ENCODE measurements at places on chromosomes 12 and 14.

DNA sequence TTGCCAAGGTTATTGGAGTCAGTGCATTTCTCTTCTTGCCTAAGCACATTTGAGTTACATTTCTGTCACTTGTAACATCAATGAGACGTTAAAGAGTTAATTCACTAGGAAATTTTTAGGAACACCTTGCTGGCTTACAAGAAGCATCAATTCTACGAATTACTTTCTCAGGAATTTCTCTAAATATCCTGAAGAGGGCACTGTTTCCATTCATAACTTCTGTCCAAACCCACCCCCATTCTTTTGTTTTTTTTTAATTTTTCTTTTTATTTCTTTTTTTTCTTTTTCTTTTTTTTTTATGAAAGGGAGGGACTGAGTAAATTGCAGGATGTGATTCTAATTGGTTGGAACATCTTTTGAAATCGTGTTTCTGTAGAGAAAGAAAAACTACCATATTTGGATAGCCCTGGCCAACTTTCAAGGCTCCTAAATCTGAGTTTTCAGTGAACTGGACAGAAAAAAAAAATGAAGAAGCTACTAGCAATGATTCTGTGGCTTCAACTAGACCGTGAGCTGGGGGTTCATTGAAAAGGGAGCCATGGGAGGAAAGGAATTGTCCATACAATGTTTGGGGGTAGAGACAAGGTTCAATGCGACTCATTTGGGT, 285.3 kb downstream of the DAD1 start:
- DNase-seq, result no peak

GRCh38 chr14:36509069-36509917, 10.7 kb downstream of the NKX2-1 start:
- DNase-seq, result no peak

DNA sequence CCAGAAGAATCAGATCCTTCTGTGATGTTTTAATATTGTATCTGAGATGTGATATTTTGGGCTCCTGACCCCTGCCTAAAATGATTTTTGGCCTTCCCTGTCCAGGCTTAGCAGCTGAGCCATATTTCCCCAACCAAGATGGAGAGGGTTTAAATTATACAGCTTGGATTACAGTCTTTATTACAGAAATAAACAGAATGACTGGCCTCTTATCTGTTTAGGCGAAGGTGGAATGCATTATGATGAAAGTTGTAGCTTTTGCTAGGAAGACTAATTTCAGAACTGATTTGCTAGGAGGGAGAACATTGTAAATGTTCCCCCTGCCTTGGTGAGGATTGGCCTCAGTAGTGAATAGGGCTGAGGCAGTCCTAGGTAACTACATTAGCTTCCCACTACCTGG, 23.3 kb downstream of the BMAL2 start:
- no peak for DNase-seq

DNA sequence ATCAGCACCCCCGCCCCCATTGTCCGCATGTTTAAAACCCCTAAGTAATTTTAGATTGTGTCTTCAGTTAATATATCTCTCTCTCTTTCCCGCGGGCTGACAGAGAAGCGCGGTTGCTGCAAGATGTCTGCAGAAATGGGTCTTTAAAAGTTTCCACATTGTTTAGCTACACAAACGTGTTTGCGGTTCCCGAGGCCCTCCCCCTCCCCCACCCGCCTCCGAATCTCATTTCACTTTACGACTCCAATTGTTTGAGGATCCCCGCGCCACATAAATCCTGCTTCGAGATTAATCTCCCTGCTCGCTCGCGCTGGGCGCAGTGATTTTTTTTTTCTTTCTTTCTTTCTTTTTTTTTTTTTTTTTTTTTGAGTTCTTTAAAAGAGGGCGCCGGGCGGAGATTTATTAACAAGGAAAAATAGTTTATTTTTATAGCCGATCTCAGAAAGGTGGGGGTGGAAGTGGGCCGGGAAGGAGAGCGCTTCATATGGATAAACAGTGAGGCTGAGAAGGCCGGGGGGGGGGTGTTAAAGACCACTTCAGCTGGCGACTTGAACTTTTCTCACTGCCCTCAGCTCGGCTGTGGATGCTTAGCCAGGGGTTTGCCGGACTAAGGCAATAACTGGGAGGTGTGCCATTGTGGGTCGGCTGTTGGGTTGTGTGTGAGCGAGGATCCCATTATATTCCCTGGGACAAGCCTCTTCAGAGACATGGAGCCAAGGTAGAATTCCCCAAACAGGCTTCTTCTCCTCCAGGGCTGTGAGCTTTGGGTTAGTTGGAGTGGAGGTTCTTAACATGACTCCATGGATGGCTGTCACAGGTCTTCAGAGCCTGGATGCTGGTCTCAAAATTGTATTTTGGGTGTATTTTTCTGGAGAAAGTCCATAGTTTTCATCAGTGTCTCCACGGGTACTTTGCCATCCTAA, 39.7 kb upstream of the TBX5 start:
- DNase-seq, result no peak

- no peak for DNase-seq
Observed at GRCh38 chr12:1608713-1609119, 14.3 kb upstream of the FBXL14 start.

DNA sequence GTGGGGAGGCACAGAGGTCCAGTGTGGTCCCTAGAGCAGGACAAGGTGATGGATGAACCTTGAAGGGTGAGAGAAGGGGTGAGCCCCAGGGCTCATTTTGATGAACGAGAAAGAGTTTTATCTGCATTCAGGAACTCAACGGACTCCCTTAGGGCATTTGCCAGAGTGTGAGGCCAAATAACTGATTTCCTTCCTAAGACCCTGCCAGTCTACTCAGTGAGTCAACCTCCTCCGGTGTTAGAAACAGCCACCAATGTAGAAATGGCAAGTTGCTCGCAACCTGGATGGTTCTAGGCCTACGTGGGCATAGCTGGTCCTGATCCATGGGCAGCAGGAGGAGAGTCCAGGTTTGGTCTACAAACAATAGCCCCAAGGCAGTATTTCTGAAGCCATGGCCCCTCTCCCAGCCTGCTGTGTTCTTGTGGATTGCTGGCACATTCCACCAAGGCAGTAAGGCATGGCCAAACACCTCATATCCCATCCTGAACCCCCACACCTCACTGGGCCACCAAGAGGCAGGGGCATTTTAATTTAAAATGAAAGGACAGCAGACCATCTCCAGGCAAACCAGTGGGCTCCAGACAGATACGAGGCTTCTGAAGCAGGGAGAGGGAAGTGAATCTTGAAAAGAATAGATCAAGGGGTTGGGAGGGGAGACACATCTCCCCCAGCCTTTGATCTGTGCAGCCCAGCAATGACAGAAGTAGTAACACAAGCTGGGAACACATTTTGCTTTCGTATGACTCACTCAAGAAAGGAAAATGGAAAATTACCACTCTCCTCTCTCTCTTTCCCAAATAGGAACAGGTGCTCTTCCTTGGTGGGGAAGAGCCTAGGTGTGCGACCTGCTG, 25.4 kb upstream of the TESC start:
- no peak for DNase-seq

DNA sequence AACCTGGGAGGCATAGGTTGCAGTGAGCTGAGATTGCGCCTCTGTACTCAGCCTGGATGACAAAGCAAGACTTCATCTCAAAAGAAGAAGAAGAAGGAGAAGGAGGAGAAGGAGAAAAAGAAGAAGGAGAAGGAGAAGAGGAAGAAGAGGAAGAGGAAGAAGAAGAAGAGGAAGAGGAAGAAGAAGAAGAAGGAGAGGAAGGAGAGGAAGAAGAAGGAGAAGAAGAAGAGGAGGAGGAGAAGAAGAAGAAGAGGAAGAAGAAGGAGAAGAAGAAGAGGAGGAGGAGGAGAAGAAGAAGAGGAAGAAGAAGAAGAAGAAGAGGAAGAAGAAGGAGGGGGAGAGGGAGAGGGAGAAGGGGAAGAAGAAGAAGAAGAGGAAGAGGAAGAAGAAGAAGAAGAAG, 12.9 kb upstream of the KRT8 start:
- no peak for DNase-seq

- no peak for DNase-seq
Observed at GRCh38 chr12:77102691-77103090, 37.3 kb upstream of the E2F7 start.

DNA sequence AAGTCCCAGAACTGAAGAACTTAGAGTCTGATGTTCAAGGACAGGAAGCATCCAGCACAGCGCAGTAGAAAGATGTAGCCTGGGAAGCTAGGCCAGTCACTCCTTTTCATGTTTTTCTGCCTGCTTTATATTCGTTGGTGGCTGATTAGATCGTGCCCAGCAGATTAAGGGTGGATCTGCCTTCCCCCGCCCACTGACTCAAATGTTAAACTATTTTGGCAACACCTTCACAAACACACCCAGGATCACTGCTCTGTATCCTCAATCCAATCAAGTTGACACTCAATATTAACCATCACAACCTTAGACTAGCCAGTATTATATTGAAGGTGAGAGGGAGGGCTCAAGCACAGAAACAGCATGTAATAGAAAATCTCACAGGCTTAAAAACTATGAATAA, 222.9 kb downstream of the C12orf50 start:
- no peak for DNase-seq

DNA sequence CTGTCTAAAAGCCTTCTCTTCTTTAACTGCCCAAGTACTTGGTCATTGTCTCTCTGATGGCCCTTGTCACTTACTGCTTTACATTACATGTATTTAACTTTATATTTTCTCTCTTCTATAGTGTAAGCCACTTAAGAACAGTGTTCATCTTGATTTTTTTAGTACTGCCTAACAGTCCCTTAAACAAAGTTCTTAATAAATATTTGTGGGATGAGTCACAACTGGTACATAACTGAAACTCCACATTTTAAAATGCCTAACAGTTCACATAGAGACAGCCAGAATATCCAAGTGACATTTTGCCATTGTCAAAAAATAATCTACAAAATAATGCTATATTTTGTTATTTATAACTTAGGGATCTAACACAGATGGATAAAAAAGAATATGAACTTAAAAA, 146.6 kb downstream of the STXBP6 start:
- DNase-seq, result no peak

DNA sequence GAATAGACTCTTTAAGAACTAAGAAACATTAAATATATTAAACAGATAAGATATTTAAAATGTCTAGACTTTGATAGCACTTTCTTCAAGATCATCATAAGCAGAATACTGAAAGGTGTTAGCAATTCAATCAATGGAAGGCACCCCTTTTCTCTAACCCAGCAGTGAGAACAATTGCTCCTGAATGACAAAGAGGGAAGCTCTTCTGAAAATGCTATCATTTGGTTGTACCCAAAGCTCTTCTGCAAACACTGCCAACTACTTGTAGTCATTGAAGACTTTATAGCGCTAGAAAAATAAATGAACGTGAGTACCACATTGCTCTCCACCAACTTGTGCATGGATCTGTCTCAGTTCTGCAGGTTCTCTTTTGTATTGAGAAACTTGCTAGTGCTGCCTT, 62.2 kb upstream of the LMO3 start:
- DNase-seq, result no peak

- DNase-seq, result no peak
Observed at GRCh38 chr14:31489691-31490090, 1.9 kb upstream of the GPR33 start.
